ENCODE measurements at places on chromosomes 2 and 18. TPM values are rescaled to one million over a fixed set of nuclear protein-coding genes. Genes with fewer than 3 reads are reported as not detected.

DNA sequence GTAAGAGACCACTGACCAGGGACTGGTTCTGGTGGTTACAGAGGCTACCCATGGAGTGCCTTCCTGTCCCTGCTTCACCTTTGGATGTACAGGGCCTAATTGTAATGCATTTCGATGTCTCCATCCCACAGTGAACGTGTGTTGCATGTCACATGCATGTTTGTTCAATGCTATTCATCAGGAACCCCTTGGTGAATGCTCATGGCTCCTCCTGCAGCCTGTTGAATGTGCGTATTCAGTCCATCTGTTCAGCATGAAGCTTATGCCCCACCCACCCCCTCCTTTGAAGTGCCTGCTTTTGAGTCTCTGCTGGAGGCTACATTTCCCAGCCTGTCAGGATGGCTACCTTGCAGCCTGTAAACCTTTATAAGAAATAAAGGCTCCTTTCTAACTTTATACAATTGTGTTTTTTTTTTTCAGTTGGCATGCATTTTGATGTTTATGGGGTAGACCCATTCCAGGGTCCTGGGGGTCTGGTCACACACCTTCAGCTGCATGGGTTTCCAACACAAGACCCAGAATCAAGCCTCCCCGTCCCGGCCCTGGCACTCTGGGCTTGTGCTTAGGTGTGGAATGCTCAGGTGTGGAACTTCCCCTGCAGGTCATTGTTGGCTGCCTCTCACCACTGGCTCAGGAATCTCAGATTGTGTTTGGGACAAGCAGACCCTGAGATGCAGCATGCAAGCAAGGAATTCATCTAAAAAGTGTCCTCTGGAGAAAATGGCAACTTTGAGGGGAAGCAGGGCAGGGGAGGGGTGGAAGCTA, 238.8 kb upstream of the HDAC4 start:
- no peak for DNase-seq

DNA sequence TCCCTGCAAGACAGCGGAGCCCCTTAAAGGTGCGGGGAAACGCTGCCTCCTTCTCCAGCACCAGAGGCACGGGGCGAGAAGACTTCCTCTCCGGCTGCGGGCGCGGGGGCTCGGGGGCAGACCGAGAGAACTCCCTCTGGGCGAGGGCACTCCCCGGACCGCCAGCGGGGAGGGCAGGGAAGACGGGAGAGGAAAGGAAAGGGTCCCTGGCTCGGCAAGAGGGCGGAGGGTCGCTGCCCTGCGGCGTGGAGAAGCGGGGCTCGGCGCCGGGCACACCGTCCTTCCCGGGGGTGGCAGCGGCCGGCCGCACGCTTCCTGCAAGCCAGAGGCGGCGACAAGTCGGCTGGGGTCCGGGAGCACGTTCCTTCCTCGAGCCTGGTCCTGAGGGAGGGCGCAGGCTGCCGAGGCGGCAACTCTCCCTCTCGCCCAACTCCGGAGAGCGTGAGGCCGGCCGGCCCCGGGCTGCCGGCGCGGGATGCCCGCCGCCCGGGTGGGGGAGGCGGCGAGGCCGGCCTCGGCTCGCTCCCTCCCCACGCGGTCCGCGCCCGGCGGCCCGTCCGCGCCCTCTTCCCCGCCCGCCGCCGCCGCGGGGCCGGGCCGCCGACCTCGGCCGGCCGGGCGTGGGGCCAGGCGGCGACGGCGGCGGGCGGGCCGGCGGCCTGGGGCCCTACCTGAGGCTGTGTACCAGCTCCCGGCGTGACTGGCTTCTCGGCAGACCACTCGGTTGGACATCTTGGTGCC, 1.1 kb downstream of the MEMO1 start:
- DNase-seq = peak; percentile 53

- DNase-seq = no peak
Measured at GRCh38 chr2:212752730-212753351, 214.2 kb upstream of the ERBB4 start.

GRCh38 chr2:169324581-169325260, 37.6 kb downstream of the LRP2 start:
- DNase-seq = no peak

DNA sequence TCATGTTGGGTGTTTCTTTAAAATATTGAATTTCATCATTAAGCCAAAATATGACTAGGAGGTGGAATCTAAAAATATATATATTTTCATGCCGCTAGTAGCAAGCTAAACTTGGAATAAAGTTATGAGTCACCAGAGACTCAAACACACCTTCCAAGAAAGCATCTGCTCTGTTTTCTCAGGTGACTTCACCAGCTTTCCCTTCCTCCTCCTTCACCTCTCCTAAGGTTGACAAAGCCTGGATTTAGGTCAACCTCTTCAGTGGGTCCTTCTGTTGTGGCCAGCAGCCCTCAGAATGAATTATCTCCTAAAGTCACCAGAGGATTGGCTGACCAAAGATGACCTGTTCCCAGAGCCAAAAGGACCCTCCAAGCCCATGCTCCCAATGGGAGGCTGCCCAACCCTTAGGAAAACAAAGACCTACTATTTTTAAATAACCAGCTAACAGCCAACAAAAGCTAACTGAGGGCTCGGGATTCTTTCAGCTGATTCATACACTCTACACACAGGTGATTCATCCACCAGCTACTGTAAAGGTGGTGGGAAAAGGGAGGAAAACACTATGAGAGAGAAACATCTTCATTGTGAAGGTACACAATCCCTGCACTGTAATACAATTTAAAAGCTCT, 113.9 kb downstream of the MYO5B start:
- DNase-seq = no peak

DNA sequence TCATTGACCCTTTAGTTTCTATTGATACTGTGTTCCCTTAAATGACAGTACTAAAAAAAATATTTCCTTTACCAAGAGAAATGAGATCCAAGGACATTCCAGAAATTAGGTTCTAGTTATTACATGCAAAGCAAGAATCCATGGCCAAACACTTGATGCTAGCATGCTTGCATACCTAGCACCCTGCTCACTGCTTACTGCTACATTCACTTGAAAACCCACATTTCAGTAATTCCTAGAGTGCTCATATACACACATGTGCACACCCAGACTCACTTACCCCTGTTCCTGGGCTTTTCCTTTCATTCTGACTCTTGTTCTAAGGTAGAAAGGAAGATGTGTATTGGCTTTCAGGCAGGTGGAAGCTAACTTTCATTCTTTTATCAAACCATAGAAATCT, 395.9 kb downstream of the THSD7B start:
- DNase-seq = no peak

- DNase-seq = peak; percentile 43
Measured at GRCh38 chr2:62309465-62310091, 113.7 kb downstream of the B3GNT2 start.

The TBR1 gene
- not detected for total RNA-seq

The C1QL2 gene
- total RNA-seq = not detected

Data from activated naive CD4-positive, alpha-beta T cell treated with anti-CD3 and anti-CD28 coated beads for 36 hours (primary cell).